Left lung (tissue), 14 donors: ENCODE measurements at places on chromosomes 5 and 9.

DNA sequence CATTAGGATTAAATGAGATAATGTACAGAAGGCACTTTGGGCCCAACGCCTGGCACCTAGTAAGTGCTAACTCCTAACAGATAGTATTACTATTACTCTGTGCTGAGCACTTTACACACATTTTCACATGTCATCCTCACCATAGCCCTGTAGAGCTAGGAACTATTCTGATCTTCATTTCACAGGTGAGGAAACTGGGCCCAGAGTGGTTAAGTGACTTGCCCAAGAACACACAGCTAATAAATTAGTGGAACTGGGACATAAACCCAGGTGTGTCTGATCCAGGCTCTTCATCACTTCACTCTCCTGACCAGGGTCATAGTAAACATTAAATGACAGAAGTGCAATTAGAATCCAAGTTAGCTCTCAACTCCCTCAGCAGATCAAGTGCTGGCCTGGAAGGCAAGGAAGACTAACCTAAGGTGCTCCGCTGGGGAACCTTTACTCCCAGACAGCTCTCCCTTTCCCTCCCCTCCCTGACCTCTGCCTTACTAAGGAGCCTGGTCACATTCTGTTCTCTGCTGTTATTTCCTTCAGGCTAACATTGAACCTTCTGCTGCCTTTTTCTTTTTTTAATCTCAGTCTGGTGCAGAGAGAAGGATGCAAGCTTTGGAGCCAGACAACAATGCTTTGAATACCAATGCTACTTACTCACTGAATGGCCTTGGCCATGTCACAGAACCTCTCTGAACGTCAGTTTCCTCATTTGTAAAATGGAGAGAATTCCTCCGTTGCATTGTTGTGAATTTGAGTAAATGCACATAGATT, 4.1 kb upstream of the ADRA1B start:
- no peak for DNase-seq

DNA sequence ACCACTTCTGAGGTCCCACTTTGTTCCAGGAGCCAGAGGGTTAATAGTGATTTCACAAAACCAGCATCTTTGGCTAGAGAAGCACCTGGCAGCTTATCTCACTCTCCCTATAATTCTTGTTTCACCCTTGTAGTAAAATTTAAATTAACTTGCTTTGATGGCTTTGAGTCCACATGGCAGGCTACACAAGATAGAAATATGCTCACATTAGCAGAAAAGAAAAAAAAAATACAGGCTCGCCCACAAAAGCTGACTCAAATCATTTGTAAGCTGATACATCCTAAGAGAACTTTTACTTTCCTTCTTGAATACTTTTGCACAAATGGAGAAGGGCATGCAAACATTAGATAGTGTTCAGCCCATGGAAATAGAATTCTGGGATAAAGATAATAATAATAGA, 36.2 kb downstream of the TNFSF15 start:
- no peak for DNase-seq

- no peak for DNase-seq
These were observed 103.5 kb upstream of the APC start for GRCh38 chr5:112634166-112634565.

- no peak for DNase-seq
These were observed 300.0 kb downstream of the PDE4D start for GRCh38 chr5:59593439-59594007.

- DNase-seq: no peak
These were observed 838.3 kb downstream of the TLE4 start for GRCh38 chr9:80410106-80410505.

DNA sequence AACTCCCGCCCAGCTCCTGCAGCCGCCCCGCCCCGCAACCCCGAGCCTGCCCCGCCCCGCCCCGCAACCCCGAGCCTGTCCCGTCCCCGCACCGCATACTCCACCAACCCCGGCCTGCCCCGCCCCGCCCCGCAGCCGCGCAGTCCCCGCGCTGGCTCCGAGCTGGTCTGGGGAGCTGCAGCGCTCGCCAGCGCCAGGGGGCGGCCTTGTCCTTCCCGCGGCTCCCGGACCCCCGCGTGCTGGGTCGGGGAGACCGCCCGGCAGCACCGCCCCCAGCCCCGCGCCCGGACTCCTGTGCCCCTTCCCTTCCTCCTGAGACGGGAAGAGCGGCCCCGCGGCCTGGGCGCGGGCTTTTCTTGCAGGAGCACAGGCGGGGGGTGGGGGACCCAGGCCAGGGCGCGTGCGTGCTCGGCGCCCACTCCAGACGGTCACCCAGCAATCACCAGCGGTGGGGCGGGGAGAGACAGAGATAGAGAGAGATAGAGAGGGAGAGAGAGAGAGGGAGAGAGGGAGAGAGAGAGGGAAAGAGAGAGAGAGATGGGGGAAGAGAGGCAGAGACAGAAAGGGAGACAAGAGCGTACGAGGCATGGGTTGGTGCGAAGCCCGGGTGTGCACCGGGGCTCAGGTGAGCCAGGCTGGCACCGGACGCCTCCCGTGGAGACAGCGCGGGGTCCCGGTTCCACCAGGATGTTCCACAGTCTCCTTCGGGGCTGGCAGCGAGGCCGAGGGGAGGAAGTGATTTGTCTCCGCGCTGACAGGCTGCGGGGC, 14.7 kb upstream of the TMEM250 start:
- DNase-seq: peak; percentile 55
